ENCODE measurements at places on chromosomes 12 and 14.

- DNase-seq: no peak
Observed at GRCh38 chr12:124365726-124366430, 71.0 kb downstream of the RFLNA start.

GRCh38 chr14:98167275-98167674 lies 1104.7 kb downstream of the BCL11B start:
- no peak for DNase-seq

DNA sequence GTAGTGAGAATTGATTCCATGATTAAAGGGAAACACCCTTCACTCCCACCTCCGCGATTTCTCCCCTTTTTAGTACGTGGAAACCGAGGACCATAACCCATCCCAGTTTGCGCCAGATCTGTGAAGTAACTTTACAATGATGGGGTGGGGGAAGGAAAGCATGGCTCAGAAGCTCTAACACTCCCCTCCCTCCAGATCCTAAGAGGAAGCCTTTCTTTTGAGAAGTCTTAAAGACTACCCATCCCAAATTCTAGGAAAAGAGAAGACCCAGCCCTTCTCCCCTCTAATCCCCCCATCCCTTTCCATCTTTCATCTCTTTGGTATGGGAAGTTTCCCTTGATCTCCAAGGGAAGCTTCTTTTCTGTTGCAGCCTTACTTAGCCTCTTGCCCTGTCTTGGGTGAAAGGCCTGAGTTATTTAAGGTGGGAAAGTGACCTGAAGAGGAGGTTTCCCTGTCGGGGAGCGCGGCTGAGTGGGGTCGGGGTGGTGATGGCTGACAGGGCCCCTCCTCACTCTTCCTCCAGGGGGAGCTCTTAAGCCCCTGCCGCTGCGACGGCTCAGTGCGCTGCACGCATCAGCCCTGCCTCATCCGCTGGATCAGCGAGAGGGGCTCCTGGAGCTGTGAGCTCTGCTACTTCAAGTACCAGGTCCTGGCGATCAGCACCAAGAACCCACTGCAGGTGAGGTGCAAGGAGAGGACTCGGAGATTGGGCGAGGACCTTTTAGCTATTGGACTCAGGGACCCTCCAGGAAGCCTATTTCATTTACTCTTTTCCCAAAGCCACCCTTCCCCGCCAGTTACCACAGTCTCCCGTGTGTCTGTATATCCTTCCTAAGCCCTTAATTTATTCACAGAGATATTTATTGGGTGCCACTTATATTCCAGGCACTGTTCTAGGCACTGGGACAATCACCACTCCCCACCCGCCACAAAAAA lies 1.8 kb downstream of the MARCHF9 start:
- peak; percentile 59 for DNase-seq

- DNase-seq: no peak
Observed at GRCh38 chr12:2273288-2273687, 220.5 kb downstream of the CACNA1C start.

DNA sequence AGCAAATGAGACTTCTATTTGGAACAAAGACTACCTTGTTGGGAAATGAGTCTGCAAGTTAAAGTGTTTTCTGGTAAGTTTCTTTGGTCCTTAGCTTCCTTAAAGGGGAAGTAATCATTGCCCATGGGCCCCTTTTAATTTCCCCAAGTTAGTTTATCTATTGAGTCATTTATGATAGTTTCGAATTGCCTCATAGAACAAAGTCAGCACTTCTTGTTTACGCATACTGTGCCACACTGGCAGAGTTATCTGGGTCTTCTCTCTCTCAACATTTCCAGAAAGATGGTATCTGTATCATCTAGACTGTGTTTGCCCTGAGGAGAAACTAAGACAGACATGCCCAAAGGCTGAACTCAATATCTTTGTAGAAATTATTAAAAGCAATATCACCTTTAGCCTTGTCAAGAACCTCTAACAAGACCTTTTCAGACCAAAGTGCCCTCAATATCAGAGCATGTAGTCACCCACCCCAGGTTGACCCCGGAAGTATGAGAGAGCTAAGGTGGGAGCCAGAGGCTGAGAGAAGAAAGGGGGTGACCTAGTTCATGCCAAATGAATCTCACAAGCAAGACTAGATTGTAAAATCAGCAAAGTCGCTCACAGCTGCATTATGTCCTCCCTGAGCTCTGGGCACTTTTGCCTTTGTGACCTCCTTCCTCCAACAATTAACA lies 40.0 kb downstream of the GPR65 start:
- DNase-seq: no peak

- no peak for DNase-seq
Observed at GRCh38 chr14:80872645-80873044, 68.9 kb downstream of the CEP128 start.

- no peak for DNase-seq
Observed at GRCh38 chr12:4975574-4975973, 65.9 kb downstream of the KCNA1 start.

DNA sequence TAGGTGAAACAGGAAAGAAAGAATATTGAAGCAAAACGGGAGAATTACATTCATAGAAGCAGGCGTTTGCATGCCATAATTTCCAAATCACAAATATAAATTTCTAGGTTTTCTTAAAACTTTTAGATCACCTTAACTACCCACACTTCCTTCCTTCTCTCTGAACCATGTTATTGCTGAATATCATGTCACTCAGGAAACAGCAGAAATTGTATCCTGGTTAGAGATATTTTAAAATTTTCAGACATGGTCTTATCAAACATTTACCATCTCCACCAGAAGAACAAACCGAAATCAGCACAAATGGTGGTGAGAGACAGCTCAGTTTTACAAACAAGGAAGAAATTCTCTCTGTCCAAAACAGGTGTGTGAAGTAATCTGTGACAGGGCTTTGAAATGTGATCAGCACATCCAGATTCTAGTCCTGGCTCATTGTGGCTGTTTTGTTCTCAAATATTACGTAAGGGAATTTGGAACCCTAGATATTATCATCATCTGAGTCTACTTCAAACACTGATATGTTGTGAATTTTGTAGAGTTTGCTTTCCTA lies 16.3 kb downstream of the TESPA1 start:
- DNase-seq: no peak

- no peak for DNase-seq
Observed at GRCh38 chr12:6387541-6387940, 3.6 kb downstream of the LTBR start.

GRCh38 chr12:121513464-121514183 lies 67.2 kb downstream of the KDM2B start:
- no peak for DNase-seq

DNA sequence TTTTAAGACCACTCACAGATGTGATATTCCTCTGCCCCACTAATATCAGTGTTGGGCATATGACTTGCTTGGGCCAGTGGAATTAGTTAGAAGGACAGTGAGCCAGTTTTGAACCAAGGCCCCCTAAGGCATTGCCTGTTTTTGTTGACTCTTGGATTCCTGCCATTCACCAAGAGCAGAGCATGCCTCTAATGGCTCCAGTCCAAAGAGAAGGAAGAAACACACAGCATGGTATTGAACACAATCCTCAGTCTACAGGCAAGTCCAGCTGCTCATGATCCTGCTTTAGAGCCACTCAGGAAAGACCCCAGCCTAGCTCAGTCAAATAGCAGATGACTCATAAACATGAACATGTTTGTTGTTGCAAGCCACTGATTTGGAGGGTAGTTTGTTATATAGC lies 1201.5 kb downstream of the BCL11B start:
- no peak for DNase-seq

- no peak for DNase-seq
Observed at GRCh38 chr14:96069421-96069820, 30.3 kb downstream of the C14orf132 start.

DNA sequence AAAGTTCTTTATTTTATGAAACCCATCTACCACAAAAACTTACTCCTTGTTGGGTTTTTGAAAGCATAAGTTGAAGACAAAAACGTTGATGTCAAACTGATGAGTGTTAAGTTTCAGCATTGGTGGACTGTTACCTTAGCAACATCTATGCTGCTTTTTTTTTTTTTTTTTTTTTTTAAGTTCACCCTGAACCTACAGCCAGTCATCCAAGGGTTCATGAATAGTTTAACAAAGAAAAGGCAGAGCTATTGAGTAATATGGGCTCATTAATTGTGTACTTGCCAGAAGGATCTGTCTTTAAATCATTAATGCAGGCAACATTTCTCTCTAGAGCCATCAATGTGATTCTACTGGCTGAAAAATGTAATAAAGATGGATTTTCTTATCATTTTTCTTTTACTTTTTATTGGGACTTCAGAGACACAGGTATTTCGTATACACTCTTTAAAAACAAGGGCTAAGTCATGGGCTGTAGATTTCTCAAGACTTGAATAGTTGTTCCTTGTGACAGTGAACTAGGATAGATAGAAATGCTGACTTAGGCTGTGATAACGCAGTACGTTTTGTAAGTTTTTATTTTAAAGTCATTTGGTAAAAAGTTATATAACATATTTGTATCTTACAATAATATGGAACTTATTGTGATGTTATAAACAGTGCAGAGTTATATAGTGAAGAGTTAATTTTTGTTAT lies at the start of gene PTPRQ:
TSS of gene PTPRQ (plus strand) at position 262 of the 693 bp plus-strand sequence. CDS start at position 373, 111 bp downstream.
- no peak for DNase-seq

DNA sequence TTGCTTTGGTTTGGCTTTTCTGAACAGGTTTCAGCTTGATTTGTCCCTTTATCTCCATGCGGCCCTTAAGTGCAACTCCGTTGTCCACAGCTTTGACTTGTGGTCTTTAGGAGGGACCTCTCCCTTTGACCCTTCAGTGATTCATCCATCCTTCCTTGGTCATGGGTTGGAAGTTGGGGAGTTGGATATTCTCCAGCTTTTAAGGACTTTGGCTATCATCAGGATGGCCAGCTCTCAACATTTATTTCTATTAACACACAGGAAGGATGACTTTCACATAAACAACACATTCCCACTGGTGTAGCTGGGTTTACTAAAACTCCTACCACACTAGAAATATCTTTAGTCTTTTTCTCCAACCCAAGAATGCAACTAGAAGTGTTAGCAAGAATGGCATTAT lies 50.9 kb upstream of the E2F7 start:
- no peak for DNase-seq

- no peak for DNase-seq
Observed at GRCh38 chr12:132279930-132280329, 49.5 kb downstream of the GALNT9 start.

GRCh38 chr14:68167383-68168087 lies 348.0 kb downstream of the RAD51B start:
- no peak for DNase-seq

DNA sequence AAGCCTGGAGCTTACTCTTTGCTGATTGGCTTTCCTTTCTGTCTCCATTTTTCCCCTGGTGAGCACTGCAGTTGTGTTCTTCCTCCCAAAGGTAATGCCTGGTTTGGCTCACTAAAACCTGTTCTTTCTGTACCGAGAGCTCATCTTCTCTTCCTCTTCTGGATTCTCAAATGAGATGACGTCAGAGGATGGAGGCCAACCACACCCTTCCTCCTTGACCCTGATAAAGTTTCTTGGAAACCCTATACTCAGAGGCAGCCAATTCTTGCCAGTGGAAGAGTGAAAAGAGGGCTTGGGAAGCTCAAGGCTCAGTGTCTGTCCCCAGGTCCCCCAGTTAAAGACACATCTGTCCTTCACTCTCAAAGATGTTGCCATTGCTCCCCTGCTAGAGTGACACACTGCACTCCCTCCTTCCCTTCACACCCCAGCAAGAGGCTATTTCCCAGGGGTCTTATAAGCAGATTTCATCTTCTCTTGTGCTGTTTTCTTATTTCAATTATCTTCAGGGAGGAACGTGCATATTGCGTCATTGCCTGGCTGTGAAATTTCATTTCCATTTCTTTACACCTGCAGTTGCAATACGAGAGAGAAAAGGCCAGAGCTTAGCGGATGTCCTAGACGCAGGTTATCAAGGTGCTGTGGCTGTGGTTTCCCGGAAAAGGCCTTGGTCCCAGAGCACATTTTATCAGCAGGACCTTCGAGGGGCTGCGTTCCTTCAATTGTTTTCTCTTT lies 27.3 kb downstream of the NTF3 start:
- DNase-seq: no peak

- no peak for DNase-seq
Observed at GRCh38 chr12:108702595-108703320, 28.6 kb downstream of the CORO1C start.

DNA sequence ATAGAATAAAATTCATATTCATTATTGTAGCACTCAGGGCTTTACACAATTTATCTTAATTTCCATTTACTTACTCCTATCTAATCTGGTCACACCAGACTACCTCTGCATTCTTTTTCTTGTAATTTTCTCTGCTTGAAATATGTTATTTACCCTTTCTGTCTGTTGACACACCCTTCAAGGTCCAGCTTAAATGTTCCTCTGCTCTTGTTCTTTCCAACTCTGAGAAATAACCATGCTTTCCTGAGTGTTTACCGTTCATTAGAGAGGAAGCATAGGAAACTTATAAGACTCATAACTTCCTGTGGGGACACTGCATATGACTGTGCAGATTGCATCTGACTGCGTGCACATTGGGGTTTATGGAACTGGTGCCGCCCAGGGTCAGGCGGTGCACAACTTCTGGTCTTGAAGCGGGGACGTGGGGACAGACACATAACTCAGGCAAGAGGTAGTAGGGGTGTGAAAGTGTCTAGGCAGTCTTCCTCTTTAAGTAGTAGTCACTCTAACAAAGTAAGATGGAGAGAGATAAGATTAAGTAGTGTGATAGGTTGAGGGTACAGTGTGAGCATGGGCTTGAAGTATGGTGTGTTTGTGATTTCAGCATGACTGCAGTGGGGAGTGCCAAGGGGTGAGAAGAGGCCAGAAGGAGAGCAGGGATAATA lies 42.6 kb upstream of the FOXJ2 start:
- peak; percentile 40 for DNase-seq

DNA sequence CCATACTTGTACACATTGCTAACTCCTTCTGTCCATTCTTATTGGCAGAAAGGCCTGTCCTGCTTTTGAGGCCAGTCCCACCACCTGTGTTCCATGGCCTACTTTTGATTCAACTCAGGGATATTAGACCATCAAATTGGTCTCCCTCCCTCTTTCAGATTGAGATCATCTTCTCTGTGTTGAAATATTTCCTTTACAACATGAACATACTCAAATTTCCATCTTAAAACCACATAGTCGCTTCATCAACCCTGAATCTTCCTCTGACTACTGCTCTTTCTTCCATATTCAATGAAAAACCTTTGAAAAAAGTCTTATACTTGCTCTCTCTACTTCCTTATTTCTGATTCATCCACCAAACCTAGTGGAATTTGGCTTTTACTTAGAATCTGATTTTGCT lies 34.9 kb downstream of the TRMT5 start:
- DNase-seq: no peak

DNA sequence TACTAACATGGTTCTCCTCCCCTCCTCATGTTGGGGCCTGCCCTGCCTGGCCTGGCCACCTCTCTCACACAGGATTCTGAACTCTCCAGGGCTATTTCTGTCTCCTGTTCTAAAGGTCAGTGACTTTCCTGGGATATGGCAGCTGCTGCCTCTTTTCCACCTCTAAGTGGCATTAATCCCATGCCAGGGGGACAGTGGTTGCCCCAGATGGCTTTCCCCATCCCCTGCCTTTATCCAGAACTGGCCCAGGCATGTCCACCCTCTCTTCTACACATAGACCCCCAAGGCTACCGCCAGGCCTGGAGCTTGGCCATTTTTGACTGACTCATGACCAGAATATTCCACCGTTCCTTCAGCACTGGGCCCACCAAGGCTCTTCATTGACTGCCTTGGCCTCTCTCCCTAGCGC lies 90.4 kb downstream of the IRF2BPL start:
- DNase-seq: no peak

- DNase-seq: no peak
Observed at GRCh38 chr14:71728386-71728785, 203.8 kb upstream of the RGS6 start.
